Activated naive CD4-positive, alpha-beta T cell (primary cell): ENCODE measurements at places on chromosomes 6 and 20.

DNA sequence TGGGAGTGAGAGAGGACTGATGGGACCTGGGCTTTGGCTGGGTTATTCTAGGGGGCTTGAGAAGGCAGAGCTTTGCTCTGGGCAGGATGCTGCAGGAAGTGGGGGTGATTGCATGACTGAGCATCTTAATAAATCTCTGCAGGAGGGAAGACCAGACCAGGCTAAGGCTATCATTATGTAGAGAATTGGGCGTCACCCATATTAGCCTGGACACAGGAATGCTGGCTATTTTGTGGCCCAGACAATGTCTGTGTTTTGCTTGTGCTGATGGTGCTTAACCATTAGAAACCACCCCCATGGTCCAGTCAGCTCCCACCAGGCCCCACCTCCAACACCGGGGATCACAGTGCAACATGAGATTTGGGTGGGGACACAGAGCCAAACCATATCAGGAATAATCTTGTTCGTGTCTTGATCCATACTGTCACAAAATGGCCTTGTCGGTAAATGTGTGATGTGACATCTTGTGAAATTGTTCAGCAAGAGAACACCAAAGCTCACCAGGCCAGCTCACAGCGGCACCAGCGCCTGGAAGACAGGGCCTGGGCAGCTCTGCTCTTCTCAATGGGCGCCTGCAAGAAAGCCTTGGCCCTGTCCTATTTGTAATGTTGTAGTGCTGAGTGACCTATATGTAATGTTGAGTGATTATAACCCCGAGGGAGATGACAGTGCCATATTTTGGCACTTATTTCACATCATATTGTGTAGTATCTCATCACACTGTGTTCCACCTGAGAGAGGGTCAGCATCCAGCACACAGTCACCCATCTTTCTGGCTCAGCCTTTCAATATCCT, 211.8 kb downstream of the QKI start:
- no peak for DNase-seq

- no peak for DNase-seq
These were observed 116.5 kb downstream of the CLIC5 start for GRCh38 chr6:45898941-45899682.

DNA sequence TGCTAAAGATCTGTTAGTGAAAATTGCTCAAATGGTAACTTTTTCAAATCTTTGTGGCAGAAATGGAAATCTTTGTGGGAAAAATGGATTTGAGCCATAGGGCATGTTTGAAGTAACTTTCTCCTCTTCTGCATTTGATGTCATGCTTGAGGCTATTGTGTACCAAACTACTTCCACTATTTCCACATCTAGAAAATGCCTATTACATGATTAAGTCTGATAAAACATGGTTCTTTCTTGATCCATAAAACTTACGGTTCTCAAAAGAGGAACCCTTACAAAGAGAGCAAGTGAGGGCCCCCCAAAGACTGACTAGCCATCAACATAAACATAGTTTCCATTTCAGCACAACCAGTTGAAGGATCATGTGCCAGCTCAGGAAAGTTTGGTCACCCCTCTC, 150.6 kb downstream of the NFATC2 start:
- DNase-seq: no peak

DNA sequence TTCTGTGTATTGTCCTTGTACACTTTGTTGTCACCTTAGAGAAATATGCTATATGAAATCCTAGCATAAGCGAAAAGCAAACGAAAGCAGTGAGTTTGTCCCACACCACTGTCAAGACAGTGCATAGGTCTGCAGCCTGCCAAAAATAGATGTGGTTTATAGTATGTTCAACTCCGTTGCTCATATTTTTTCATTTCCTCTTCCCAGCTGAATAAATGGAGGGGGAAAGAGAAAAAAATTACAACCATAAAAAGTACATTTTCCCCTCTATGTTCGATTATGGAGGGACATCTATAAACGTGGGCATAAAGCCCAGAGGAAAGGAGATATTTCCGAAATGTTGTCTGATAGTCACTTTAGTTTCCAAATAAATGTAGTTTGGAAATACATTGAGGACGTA, 25.8 kb downstream of the PRL start:
- DNase-seq: no peak

- DNase-seq: no peak
These were observed 19.1 kb upstream of the HLA-DQB1 start for GRCh38 chr6:32685603-32686002.

DNA sequence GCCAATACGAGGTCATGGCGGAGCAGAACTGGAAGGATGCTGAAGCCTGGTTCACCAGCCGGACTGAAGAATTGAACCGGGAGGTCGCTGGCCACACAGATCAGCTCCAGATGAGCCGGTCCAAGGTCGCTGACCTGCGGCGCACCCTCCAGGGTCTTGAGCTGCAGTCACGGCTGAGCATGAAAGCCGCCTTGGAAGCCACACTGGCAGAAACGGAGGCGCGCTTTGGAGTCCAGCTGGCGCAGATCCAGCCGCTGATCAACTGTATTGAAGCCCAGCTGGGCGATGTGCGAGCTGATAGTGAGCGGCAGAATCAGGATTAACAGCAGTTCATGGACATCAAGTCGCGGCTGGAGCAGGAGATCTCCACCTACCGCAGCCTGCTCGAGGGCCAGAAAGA, 296.9 kb downstream of the OGFRL1 start:
- DNase-seq: no peak

DNA sequence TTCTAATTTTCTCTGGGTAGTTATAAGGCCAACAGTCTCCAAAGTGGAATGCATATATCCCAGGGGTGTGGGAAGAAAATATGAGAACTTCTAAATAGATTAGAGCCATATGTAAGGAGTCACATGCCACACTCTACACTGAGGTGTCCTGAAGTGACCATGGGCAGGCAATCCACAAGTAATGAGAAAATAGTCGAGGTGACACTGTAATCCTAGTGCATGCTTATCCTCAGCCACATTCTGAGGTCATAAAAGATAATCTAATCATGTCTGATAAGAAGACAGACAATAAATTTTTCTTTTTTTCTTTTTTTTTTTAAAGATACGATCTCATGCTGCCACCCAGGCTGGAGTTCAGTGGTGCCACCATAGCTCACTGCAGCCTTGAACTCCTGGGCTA, 62.2 kb downstream of the CD164 start:
- DNase-seq: no peak

DNA sequence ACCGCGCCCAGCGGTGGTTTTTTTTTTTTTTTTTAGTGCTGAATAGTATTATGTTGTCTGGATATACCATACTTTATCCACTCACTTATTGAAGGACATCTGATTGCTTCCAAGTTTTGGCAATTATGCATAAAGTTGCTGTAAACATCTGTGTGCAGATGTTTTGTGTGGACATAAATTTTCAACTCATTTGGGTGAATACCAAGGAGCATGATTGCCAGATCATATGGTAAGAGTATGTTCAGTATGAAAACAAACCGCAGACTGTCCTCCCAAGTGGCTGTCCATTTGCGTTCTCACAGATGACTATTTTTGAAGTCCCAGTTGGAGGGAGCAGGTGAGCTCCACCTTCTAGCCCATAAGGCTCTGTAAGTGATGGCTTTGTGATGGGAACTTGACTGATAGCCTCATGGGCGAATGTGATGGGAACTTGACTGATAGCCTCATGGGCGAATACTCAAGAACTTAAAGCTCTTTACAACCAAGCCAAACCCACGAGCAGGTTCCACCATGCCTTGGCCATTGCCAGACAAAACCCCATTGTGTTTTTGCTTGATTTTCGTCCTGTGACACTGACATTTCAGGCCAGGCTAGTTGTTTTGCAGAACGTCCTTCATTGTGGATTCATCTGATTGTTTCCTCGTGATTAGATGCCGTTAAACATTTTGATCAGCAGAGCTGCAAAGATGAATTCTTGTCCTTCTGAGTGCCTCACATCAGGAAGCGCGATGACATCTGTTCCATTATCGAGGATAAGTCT, 51.0 kb downstream of the ZBTB2 start:
- DNase-seq: no peak

- no peak for DNase-seq
These were observed 1.3 kb downstream of the RGS19 start for GRCh38 chr20:64077876-64078551.
